ENCODE measurements at places on chromosomes 2 and 18.

DNA sequence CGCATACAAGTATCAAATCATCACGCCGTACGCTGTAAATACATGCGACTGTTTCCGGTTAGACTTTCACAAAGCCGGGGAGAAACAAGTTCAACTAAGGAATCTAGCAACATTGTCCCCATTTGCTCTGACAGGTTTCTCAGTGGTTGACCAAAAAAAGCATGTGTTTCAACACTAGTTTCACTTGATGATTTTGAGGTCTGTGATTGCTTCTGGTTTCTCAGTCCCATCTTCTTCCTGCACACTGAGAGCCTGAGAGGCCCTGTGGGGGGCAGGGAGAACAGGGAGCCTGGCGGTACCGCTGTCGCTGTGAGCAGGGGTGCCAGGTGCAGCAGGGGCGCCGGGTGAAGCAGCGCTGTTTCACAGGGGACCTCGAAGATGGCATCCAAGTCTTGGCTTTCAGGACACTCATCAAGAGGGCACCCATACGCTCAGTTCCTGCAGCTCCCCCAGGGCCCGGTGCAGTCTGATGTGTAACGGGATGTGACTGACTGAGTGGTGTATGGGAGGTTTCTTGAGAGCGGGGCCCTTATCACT, 270.9 kb downstream of the TWIST2 start:
- peak; percentile 13 for DNase-seq

DNA sequence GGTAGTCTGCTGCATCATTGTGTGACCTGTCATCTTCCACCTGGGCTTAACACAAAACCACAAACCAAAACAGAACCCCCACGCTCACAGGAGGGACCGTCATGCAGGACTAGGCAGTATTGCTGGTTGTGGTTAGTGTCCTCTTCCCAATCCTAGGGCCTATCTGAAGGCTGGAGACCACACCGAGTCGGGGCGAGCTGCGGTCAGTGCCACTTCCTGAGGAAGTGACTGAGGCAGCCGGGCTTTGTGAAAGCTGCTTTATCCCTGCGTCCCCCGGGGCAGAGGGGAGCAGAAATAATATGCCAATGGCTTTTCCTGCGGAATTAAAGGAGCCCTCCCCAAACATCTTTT, 22.9 kb downstream of the ZNF532 start:
- peak; percentile 18 for DNase-seq

- DNase-seq, result no peak
These were observed 20.9 kb downstream of the MEMO1 start for GRCh38 chr2:31989946-31990345.

- no peak for DNase-seq
These were observed 67.0 kb downstream of the RBMS1 start for GRCh38 chr2:160426604-160427003.

- no peak for DNase-seq
These were observed 220.2 kb upstream of the PIEZO2 start for GRCh38 chr18:11369556-11369955.

- DNase-seq, result no peak
These were observed 40.3 kb upstream of the YPEL5 start for GRCh38 chr2:30106543-30106942.

DNA sequence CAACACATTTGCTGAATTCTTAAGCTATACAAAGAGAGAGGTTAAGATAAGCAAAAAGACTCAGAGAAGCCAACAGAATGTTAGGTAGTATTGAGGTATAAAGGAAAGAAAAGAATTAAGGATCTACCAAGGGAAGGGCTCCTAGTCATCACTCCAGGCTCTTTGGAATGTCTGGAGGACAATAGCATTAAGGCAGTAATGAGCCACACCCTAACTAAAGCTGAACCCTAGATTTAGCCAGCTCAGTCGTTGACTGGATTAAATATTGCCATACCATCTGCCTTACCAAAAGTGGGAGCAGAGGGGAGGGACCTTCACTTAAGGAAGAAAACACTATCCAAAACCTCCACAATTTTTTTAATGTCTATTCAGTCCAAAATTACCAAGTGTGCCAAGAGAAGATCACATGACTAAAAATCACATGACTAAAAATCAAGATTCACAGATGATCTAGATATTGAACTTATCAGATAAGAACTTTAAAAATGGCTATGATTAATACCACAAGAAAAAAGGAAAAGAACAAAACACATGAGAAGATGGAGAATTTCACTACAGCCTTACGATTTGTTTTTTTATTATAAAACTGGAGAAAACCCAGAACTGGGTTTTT, 59.7 kb downstream of the EXOC6B start:
- no peak for DNase-seq

DNA sequence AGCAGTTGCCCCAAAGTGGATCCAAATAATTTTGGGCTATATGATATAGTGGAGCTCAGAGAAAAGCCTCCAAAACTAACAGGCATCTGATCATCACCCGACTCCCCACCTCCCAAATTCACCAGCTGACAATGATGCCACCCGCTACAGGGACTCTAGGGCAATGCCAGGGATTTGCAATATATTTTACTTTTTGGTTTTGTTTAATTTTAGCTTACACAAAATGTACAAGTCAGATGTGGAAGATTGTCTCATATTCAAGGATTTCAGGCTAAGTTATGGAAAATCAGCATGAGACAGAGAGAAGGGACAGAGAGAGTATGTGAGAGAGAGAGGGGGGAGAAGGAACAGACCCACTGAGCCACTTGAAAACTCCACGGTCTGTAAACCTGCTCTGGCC, 187.4 kb downstream of the TMEM247 start:
- no peak for DNase-seq

DNA sequence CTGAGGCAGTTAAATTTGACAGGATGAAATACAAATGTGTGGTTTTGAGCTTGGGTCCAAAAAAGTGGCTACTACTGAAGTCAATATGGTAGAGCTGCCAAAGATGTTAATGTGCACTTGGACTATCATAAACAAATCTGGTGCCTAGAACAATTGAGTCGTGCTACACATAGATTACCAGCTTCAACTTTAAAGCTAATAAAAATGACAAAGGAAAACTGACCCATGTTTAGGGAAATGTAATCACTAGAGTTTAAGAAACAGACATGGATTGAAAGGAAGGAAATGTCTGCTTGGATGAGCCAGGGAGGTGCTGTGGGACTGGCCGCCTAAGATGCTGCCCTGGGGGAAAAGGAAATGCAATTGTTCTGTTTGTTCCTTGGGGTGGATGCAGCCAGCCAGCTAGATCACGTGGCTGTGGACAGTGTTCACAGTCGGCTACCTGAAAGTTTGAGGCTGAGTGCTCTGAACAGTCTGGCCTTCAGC, 36.6 kb downstream of the CYB5A start:
- no peak for DNase-seq

DNA sequence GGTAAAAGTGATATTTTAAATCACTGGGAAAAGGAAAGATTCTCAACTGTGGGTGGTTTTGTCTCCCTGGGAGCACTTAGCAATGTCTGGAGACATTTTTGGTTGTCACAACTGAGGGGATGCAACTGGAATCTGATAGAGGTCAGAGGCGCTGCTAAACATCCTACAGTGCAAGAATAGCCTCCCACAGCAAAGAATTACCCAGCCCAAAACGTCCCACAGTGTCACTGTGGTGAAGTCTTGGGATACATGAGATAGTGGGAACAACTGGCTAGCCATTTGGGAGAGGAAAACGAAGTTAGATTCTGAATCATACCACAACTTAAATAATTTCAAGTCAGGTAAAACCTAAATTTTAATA, 36.4 kb upstream of the NT5DC4 start:
- no peak for DNase-seq

- DNase-seq, result no peak
These were observed 555.2 kb downstream of the STK39 start for GRCh38 chr2:167692191-167692590.

DNA sequence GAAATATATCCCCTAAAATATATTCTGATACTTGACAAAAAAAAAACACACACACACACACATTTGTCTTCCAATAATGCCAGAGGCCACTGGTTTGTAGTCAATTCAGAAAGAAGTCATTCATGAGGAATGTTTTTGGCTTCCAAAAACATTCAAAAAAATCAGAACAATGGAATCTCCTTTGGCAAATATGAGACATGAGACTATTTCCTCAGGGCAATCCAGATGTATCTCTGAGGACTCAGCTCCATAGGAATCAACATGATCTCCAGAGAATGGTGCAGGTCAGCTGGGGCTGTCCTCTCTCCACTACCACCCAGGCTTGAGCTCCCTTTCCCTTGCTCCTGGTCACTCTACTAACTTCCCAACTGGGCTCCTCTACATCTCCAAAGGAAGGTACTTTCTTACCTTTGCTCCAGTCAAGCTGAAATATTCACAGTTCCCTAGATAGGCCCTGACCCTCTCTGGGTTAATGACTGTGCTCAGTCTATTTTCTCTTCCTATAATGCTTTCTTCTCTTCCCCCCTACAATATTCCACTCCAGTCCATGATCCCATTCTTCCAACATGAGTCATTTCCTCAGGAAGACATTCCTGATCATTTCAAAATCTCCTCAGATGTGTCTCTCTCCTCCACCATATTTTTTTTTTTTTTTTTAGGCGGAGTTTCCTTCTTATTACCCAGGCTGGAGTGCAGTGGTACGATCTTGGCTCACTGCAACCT, 145.3 kb downstream of the C1D start:
- DNase-seq, result no peak

DNA sequence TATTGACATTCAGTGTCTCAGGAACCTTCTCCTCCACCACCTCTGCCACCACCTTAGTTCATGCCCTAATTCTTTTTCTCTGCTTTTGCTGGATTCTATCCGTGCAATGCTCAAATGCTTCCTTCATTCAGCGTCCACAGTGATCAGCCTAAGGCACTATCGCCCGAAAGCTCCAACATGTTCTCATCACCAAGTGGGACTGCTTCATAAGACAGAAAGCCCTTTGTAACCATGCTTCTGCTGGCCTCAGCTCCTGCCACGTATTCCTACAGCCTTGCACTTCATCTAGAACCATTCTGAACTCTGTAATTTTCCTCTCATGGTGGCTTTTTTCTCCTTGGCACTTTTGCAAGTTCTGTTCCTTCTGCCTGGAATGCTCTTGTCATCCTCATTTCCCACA, 222.9 kb downstream of the HNMT start:
- no peak for DNase-seq

GRCh38 chr2:51290725-51291124, 258.8 kb upstream of the NRXN1 start:
- DNase-seq, result no peak

DNA sequence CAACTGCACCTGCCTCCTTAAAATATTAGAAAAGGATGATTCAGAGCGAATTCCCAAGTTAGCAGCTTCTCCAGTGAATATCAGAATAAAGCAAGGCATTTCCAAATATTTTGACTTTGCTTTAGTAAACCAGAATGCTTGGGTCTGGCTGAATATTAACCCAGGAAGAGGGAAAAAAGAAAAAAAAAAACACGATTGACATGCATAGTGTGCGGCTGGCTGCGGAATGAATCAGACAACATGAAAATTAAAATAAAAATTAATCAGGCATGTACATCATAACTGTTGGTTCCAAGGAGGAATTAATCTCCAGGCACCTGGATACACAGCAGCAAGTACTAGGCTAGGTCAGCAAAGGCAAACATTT, 105.8 kb upstream of the NCKAP5 start:
- no peak for DNase-seq

GRCh38 chr2:60295636-60295962, 257.9 kb downstream of the BCL11A start:
- no peak for DNase-seq

GRCh38 chr2:201465524-201465971, 14.0 kb downstream of the STRADB start:
- no peak for DNase-seq

- peak; percentile 6 for DNase-seq
These were observed 139.0 kb downstream of the UXS1 start for GRCh38 chr2:106054880-106055655.

- DNase-seq, result no peak
These were observed 31.2 kb downstream of the STAMBP start for GRCh38 chr2:73859721-73860586.

GRCh38 chr18:45026162-45026561, 345.5 kb downstream of the SETBP1 start:
- DNase-seq, result no peak

DNA sequence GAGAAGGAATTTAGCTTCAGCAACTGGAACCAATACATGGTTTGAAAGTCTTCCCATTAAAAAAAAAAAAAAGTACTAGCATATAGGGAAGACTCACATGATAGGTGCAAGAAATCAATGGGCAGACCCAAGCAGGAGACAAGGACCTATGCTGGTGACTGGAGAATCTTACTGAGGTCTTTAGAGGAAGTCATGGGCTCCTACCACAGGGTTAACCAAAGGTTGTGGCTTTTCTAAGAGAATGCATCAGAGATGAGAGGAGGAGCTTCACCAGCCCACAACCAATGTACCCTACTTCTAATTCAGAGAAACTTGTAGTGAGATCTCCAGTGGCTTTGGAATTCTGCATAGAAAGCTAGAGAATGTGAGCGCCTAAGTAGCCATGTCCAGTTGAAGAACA, 207.4 kb downstream of the NCKAP5 start:
- DNase-seq, result no peak

DNA sequence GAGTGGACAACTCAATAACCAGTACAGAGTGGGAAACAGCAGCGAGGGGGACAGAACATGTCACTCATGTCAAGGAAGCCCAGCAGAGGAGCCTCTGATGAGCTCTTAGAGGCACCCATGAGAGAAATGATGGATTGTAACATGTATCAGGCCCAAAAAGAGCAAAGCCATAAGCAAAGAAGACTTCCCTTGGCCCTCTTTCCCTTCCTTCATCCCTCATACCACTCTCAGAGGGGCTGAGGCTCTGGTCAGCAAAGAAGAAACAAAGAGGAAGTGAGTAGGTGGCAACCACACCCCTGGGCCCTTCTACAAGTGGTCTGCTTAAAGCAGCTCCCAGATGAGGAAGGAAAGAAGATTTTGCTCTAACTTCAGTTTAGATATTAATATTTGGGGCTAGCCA, 112.8 kb downstream of the CDC42EP3 start:
- DNase-seq, result no peak
